ENCODE measurements at places on chromosomes 6 and 20.

DNA sequence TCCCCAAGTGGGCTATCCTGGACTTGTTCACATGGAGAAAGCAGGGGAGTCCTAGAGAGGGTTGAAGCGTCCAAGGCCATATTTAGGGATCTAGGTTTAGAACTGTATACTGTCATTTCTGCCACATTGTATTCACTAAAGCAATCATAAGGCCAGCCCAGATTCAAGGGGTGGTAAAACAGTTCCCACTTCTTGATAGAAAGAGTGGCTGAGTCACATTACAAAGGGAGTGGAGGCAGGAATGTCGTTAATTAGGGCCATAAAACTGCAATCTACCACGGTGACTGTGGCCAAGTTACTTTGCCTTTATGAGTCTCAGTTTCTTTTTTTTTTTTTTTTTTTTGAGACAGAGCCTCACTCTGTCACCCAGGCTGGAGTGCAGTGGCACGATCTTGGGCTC lies 7.4 kb upstream of the UBR2 start:
- DNase-seq: no peak

- DNase-seq: no peak
Observed at GRCh38 chr6:63452125-63452524, 120.2 kb upstream of the LOC128125822 start.

DNA sequence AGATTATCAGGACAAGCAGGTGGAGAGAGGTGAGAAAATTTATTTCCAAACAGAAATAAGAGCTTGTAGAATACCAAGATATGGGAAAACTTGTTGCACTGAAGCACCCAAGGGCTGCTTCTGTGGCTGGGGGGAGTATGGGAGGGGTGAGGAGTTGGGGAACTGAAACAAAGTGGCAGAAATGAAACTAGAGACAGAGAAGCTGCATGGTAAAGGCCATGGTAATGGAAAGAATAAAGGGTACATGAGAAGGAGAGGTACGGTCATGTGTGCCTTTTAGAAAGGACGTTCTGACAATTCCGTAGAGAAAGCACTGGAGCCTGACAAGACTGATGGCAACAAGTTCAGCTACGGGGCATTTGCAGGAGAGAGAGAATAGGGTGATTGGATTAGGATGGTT lies 51.6 kb upstream of the RIN2 start:
- no peak for DNase-seq

GRCh38 chr20:24965065-24965919 lies 16.2 kb downstream of the CST7 start:
- no peak for DNase-seq

GRCh38 chr6:157943964-157944283 lies 37.7 kb upstream of the SYNJ2 start:
- no peak for DNase-seq

DNA sequence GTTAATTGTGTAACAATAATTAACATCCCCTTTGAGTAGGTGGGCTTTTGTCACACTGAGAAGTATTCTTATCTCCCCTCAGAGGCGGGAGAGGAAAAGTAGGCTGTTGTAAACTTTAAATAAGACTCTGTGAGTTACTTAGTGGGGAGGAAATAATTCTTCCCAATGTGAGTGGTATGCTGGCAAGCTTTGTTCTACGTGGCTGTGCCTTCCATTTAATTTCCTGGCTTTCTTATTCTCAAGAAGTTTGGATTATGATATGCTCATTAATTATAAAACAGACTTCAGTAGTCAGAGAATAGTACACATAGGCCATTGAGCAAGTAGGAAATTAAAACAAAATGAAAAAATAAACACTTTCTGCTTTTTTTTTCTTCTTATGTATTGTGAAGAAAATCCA lies 19.1 kb downstream of the ADGRB3 start:
- DNase-seq: no peak

GRCh38 chr6:127484212-127484863 lies 25.1 kb upstream of the KIAA0408 start:
- DNase-seq: peak; percentile 40

- no peak for DNase-seq
Observed at GRCh38 chr20:33789109-33789857, 21.9 kb upstream of the CHMP4B start.

DNA sequence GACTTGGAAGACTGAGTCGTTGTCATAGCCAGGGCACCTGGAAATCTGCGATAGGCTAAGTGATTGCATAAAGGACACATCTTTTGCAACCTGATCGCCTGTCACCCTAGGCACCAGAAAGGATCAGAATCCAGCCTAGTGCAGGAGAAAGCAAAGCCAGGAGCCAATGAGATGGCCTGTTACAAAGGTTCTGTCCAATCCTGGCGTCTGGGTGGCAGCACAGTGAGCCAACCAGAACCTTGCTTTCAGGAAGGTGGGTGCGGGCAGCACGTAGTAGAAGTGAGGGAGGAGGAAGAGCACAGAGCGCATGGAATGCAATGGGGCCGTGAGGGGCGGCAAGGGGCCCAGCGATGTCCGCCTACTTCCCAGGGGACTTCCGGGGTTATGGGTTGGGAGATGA lies 120.4 kb upstream of the GGTLC1 start:
- DNase-seq: no peak

DNA sequence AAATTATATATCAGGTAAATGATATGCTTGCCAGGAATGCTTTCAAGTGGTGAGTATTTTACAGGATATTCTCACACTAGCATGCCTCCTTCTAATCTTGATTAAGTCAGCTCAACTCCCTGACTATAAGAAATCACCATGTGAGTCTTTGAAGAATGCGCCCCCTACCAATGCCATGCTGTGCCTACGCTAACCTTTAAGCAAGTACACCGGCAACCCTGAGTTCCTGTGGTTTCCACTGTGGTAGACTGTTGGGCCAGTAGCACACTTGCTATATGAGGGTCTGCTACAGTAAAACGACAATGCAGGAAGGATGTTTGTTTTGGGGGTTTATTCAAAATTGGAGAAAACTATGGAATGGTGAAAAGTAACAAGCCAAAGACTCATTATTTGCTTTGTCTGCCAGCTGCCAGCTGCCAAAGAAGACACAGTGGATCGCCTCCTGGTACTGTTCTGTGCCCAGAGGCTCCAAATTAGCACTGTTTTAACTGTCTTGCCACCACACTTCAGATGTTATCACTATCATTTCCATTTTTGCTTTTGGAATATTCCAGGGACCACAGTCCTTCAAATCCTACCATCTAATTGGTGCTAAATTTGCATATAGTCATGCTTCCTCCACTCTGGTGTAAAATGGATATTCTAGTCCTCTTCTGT lies 333.5 kb downstream of the RNGTT start:
- no peak for DNase-seq

GRCh38 chr6:150631283-150631983 lies 31.7 kb downstream of the PLEKHG1 start:
- no peak for DNase-seq

- no peak for DNase-seq
Observed at GRCh38 chr20:46970937-46971630, 76.4 kb downstream of the EYA2 start.

DNA sequence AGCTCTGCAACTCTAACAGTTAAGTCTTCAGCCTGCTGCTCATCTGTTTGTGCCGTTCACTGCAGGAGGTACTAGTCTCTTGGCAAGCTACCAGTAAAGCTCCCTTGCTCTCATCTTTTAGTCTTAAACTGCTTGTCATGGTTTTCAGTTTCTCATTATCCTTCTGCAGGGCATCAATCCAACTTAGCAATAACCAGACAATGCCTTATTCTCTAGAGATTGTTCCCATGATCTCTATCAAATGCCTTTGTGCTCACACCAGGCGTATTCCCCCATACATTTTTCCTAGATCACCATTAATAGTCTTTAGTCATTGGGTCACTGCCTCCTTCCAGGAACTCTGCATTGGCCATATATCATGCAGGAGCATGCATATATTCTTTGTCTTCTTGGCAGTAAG lies 171.3 kb downstream of the GRM1 start:
- peak; percentile 94 for DNase-seq

GRCh38 chr6:121645100-121645745 lies 209.8 kb downstream of the GJA1 start:
- DNase-seq: peak; percentile 12

- no peak for DNase-seq
Observed at GRCh38 chr6:129795261-129795660, 65.9 kb downstream of the TMEM244 start.

- no peak for DNase-seq
Observed at GRCh38 chr20:50371878-50372769, 138.1 kb upstream of the PTPN1 start.

GRCh38 chr20:51275181-51275580 lies 252.3 kb upstream of the KCNG1 start:
- DNase-seq: no peak

- no peak for DNase-seq
Observed at GRCh38 chr6:122718616-122719015, 60.9 kb upstream of the FABP7 start.

- DNase-seq: no peak
Observed at GRCh38 chr6:107807196-107807811, 16.8 kb downstream of the SCML4 start.

- DNase-seq: peak; percentile 97
Observed at GRCh38 chr6:163338671-163339405, 75.7 kb upstream of the QKI start.

DNA sequence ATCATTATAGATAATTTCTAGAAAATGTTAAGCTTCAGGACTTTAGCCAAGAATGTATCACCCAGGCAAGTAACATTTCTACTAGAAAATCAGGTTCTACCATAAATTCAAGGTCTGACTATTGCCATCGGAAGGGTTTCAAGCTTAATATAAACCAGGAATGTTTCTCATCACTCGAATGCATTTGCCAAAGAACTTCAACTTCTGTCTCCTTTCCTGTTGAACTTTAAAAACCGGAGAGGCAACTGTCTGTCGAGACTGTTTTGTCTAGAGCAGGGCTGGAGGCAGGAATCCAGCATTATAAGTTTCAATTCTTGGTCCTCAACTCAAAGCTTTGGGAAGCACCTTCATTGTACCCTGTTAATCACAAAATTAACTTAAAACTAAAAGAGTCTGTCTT lies 264.7 kb downstream of the ZNF217 start:
- no peak for DNase-seq

DNA sequence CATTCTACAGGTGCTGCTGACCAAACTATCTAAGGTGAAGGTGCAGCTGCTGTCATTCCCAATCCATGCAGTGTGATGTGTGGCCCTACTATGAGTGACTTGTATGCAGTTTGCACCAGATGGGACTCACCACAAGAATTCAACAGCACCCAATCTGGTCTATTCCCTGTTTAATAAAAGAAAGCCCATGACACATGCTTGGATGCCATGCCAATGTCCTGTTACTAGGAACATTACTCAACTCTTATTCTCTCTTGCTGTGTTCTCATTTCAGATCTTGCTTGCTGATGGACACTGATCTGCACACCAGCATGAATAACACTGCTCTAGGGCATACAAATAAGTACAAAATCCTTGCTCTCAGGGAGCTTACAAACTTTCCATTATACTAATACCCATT lies 221.6 kb upstream of the CDYL start:
- DNase-seq: no peak

- no peak for DNase-seq
Observed at GRCh38 chr6:41939176-41939847, 2.3 kb downstream of the CCND3 start.

- no peak for DNase-seq
Observed at GRCh38 chr6:90835596-90836212, 248.8 kb upstream of the MAP3K7 start.

- DNase-seq: no peak
Observed at GRCh38 chr20:24059174-24059573, 70.6 kb upstream of the GGTLC1 start.

DNA sequence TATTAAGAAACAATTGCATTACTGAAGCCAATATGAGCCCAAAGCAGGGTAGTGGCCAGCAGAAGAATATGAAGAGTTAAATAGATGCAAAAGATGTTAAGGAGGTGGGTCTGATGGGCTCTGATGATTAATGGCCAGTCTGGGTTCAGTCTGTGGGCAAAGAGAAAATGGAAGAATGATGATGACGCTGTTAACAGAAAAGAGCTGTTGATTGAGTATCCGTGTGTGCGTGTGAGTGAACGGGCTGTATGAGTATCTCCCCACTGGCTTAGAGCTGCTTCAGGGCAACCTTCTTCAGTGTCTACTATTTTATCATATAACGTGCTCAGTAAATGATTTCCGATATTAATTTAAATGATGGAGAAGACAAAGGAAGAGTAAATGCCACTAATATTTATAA lies 723.3 kb upstream of the MAP3K7 start:
- DNase-seq: no peak

DNA sequence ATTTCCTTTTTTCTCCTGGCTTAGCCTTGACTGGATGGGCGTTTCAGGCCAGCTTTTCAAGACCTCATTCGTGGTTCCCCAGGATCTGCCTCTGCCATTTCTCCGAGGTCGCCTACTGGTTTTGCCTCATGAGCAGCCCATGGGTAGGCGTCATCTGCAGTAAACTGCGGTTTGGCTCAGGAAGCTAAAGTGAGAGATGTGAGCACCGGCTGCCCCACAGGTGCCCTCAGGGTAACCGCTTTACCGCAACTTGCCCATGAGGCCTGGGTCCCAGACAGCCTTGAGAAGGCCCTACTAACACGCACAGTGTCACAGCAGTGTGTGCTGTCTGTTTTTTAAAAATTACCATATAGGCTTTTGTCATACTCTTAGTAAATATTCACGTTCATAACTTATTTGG lies 53.4 kb upstream of the TBXT start:
- no peak for DNase-seq

GRCh38 chr6:32885698-32886286 lies 31.8 kb downstream of the PSMB9 start:
- DNase-seq: peak; percentile 67

GRCh38 chr6:55034752-55035151 lies 139.6 kb upstream of the HCRTR2 start:
- DNase-seq: no peak

DNA sequence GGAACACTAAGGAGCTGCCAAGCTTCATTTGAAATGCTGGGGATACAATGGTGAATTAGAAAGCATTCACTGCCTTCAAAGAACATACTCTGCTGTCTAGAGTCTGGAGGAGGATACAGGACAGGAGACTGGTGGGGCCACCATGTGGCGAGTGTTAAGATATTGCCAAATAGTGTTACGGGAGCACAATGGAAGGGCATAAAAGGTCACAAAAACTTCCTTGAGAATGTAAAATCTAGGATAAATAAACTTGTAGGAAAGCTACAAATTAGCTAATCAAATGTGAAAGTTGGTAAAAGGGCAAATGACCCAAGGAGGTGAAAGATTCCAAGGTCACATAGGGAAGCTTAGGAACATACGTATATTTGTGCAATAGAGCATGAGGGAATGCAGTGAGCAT lies 271.7 kb downstream of the RFPL4B start:
- no peak for DNase-seq

- no peak for DNase-seq
Observed at GRCh38 chr6:34104186-34104585, 41.7 kb downstream of the GRM4 start.

- no peak for DNase-seq
Observed at GRCh38 chr6:32475392-32476206, 35.9 kb downstream of the HLA-DRA start.

DNA sequence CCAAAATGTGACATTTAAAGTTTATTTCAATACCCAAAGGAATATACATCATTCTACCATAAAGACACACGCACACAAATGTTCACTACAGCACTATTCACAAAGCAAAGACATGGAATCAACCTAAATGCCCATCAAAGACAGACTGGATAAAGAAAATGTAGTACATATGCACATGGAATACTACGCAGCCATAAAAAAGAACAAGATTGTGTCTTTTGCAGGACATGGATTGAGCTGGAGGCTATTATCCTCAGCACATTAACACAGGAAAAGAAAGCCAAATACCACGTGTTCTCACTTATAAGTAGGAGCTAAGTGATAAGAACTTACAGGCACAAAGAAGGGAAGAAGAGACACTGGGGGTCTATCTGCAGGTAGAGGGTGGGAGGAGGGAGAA lies 22.4 kb downstream of the ATP9A start:
- no peak for DNase-seq
